A673 (cell line): ENCODE measurements at places on chromosomes 4 and X. TPM values are rescaled to one million over a fixed set of nuclear protein-coding genes. Genes with fewer than 3 reads are reported as not detected.

- no peak overlapping the region for H3K4me3 ChIP-seq
- H3K36me3 ChIP-seq = no peaks in the 10 kb centered on the region
- no peak for DNase-seq
- no peak overlapping the region for H3K27ac ChIP-seq
- peaks cover 3% of the 10 kb centered on the region for H3K27me3 ChIP-seq
- no peaks in the 10 kb centered on the region for H3K4me1 ChIP-seq
These were observed 10.7 kb upstream of the YIPF7 start for GRCh38 chr4:44661940-44662622.

GRCh38 chr4:185591679-185592141 is 56.4 kb upstream of the PDLIM3 start:
- peaks cover 34% of the 10 kb centered on the region for H3K27me3 ChIP-seq
- no peak overlapping the region for H3K4me3 ChIP-seq
- H3K36me3 ChIP-seq = no peaks in the 10 kb centered on the region
- no peak for DNase-seq

GRCh38 chrX:320126-320783 is 1.7 kb upstream of the GTPBP6 start:
- H3K4me3 ChIP-seq = peak overlapping the region; percentile 98
- no peaks in the 10 kb centered on the region for H3K27me3 ChIP-seq
- H3K4me1 ChIP-seq = no peaks in the 10 kb centered on the region
- DNase-seq = no peak

Gene HSFX2
- not detected in 2 replicates for total RNA-seq

Gene RNF128
- total RNA-seq = not detected in 2 replicates

- H3K4me1 ChIP-seq = no peaks in the 10 kb centered on the region
- DNase-seq = no peak
- H3K36me3 ChIP-seq = no peaks in the 10 kb centered on the region
- no peaks in the 10 kb centered on the region for H3K27me3 ChIP-seq
- no peak overlapping the region for H3K27ac ChIP-seq
These were observed 21.2 kb downstream of the USP53 start for GRCh38 chr4:119233750-119234149.
